ENCODE measurements at places on chromosomes 6 and 20. TPM values are rescaled to one million over a fixed set of nuclear protein-coding genes. Genes with fewer than 3 reads are reported as not detected.

The TRIM40 gene
- not detected for total RNA-seq

DNA sequence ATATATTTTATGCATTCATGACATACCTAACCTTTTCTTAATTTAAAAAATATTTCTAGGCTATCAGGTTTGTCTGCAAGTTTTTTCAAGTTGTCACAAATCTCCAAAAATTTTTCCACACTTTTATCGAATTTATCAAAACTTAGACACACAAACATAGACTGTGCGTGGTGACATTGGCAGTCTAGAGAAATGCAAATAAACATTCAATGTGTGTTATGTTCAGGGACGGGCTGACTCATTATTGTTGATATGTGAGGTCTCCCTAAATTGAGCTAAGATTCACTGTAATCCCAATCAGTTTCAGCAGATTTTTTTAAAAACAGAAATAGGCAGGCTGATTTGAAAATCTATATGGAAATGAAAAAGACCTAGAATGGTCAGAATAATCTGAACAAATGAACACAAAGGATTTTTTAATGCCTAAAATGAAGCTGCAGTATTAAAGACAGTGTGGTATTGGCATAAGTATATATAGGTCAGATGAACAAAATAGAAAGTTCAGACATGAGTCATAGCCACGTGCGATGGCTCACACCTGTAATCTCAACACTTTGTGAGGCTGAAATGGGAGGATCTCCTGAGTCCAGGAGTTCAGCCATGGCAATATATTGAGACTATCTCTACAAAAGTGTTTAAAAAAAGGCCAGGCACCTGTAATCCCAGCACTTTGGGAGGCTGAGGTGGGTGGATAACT is 19.2 kb downstream of the BLTP3A start:
- no peak overlapping the region for H3K27ac ChIP-seq
- no peaks in the 10 kb centered on the region for H3K4me1 ChIP-seq
- no peak for DNase-seq
- no peak overlapping the region for H3K4me3 ChIP-seq
- H3K36me3 ChIP-seq = no peaks in the 10 kb centered on the region

GRCh38 chr6:78400076-78400475 is 467.3 kb upstream of the IRAK1BP1 start:
- DNase-seq = no peak
- no peaks in the 10 kb centered on the region for H3K27me3 ChIP-seq
- no peak overlapping the region for H3K27ac ChIP-seq
- H3K4me1 ChIP-seq = no peaks in the 10 kb centered on the region

DNA sequence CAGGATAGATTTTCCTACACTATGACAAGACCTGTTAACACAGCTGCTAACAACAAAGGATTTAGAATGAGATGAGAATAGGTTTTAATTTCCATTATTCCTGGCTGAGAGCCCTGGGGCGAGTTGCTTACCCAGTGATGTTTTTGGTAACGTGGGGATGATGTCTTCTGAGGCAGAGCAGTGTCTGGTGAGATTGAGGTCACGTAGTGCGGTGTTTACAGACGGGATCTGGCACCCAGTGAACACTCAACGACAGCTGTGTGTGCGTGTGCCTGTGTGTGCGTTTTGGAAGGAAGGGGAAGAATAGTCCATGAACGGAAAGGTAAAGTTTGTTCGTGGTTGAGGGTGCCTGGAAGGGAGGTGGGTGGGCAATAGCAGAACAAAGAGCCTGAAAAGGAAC is 384.7 kb downstream of the C6orf118 start:
- H3K27ac ChIP-seq = no peak overlapping the region
- H3K4me3 ChIP-seq = no peak overlapping the region
- no peaks in the 10 kb centered on the region for H3K27me3 ChIP-seq

The MCM3 gene
- 43.3 TPM for total RNA-seq

DNA sequence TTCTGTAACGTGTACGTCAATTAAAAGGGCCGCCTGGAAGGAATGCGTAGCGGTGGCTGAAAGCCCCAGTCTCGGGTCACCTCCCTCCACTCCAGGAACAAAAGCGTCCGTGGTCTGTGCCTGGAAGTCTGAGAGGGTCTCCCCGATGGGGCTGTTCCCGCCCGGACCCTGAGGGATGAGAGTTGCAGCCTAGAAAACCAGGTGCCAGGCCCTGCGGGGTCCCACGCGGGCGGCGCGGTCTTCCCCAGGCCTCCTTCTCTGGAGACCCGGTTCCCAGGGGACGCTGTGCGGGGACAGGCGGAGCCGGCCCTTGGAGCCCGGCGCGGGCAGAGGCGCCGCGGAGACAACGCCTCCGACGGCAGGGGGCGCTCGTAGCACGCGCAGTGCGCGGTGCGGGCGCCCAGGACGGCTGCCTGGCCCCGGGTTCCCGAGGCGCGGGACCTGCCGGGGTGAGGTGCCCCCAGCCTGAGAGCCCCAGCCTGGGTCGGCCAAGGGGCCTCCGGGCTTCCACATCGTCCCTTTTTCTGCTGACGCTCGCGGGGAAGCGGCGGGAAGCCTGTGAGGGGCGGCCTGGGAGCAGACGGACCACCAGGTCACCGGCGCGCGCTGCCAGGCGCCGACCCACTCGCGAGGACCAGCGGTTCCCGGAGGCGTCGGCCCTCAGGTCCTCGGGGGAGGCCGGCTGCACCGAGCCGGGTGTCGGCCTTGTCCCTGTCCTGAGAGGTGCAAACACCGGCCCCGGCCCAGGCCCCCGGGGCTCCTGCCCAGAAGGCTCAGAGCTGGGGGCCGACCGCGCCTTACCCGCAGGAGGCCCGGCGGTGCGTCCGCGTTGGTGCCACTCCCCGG is 5.3 kb upstream of the FOXC1 start:
- H3K36me3 ChIP-seq = no peaks in the 10 kb centered on the region
- peak overlapping the region; percentile 50 for H3K4me3 ChIP-seq
- DNase-seq = no peak
- H3K4me1 ChIP-seq = peaks cover 7% of the 10 kb centered on the region
- peaks cover 44% of the 10 kb centered on the region for H3K27me3 ChIP-seq

DNA sequence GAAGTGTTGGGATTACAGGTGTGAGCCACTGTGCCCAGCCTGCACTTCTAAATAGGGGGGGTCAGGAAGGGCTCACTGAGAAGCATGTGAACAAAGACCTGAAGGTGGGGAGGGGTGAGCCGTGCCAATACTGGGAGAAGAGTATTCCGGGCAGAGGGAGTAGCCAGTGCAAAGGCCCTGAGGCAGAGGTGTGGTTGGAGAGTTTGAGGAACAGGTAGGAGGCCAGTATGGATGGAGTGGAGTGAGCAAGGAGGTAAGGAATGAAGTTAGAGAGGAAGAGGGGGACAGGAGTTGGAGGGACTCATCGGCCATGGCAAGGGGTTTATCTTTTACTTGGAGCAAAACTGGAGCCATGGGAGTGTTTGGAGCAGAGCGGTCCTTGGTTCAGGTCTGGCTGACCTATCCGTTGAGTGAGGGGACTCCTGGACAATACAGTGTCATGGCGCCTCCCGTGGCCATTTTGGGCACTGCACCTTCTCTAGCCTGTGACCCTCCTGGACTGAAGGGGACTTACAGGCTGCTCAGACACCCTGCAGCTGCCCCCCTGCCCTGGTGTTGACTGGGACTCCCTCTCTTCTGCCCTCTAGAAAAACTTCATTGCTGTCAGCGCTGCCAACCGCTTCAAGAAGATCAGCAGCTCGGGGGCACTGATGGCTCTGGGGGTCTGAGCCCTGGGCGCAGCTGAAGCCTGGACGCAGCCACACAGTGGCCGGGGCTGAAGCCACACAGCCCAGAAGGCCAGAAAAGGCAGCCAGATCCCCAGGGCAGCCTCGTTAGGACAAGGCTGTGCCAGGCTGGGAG is 12.1 kb downstream of the FOXS1 start:
- no peak for DNase-seq
- no peak overlapping the region for H3K4me3 ChIP-seq
- H3K27me3 ChIP-seq = no peaks in the 10 kb centered on the region
- no peaks in the 10 kb centered on the region for H3K36me3 ChIP-seq

GRCh38 chr20:3221398-3222226 is 12.3 kb downstream of the ITPA start:
- H3K27ac ChIP-seq = no peak overlapping the region
- no peak for DNase-seq
- no peak overlapping the region for H3K4me3 ChIP-seq
- H3K4me1 ChIP-seq = peaks cover 4% of the 10 kb centered on the region
- no peaks in the 10 kb centered on the region for H3K27me3 ChIP-seq
- no peaks in the 10 kb centered on the region for H3K36me3 ChIP-seq

The DBNDD2 gene
- total RNA-seq = 44.5 TPM

The OXT gene
- total RNA-seq = not detected

The HLA-DRB5 gene
- 0.32 TPM for total RNA-seq

The ZNF831 gene
- total RNA-seq = 0.48 TPM

DNA sequence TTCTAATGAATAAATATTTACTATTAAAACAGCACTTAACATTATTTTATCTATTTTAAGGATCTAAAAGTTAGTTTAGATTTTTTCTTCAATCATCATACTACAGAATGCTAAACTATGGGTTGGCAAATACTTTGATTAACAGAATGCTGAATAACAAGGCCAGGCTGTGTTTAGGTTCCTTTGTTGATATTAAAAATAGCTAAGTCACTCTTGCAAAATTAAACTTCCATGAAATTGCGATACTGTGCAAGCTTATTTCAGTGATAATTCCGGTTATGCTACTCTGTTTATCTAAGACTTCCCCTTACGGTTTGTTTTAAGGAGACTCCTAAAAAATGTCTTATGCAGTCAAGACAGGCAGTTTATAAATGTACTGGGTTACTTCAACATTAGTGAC is 2.8 kb downstream of the RNF24 start:
- no peak overlapping the region for H3K4me3 ChIP-seq
- H3K4me1 ChIP-seq = no peaks in the 10 kb centered on the region
- DNase-seq = no peak
- no peaks in the 10 kb centered on the region for H3K27me3 ChIP-seq
- no peaks in the 10 kb centered on the region for H3K36me3 ChIP-seq

- no peak for DNase-seq
- H3K4me3 ChIP-seq = no peak overlapping the region
- no peaks in the 10 kb centered on the region for H3K27me3 ChIP-seq
- no peaks in the 10 kb centered on the region for H3K4me1 ChIP-seq
Measured at GRCh38 chr6:155306958-155307357, 7.3 kb downstream of the TFB1M start.

DNA sequence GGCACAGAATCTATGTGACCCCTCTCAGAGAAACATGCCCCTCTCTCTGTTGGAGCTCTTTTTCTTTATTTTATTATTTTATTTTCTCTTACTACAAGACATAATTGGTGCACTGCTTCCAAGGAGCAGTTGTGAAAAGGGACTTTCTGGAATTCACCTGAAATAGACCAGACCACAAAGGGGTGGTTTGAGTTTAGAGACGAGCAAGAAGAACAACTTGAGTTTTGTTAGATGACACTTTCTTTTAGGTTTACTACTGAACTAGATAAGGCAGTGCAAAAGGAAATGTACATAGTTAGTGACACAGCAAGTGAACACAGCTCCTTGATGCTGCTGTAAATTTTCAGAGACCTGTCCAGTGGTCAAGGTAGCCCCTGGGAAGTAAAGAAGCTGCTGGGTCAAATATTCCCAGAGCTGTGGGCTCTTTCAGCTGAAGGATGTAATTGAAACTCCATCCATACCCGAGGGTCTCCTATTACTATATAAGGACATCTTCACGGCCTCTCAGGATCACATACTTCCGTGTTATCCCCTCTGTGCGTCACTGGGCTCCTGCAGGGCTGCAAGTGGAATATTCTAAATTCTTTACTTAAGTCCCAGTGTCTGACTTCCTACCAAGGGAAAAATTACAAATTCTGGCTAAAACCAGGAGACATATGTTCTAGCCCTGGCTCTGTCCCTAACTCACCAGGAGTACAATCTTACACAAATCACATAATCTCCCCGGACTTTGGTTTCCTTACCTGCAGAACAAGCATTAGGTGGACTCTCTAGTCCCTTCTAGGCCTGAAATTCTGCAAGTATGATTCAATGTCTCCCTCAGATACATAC is 69.1 kb upstream of the ADTRP start:
- no peak overlapping the region for H3K27ac ChIP-seq
- H3K27me3 ChIP-seq = no peaks in the 10 kb centered on the region
- H3K36me3 ChIP-seq = no peaks in the 10 kb centered on the region

DNA sequence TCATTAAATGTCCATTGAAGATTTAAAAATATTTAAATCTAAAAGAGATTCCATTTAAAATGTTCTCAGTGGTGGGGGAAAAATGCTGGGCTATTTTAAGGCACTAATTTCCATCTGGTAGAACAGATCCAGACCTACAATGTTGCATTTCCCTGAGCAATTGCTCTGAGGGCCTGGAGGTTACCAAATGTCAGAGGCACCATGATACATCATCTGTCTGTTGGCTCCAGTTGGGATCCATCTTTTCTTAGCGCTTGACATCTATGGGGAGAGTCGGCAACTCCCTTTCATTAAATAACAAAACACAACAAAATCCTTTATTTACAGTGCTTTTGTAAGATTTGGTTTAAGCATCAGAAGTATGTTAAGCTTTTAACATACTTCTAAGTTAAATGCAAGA is 224.5 kb downstream of the FOXC1 start:
- H3K4me3 ChIP-seq = no peak overlapping the region
- DNase-seq = no peak
- H3K27me3 ChIP-seq = no peaks in the 10 kb centered on the region
- H3K36me3 ChIP-seq = no peaks in the 10 kb centered on the region
- no peak overlapping the region for H3K27ac ChIP-seq

DNA sequence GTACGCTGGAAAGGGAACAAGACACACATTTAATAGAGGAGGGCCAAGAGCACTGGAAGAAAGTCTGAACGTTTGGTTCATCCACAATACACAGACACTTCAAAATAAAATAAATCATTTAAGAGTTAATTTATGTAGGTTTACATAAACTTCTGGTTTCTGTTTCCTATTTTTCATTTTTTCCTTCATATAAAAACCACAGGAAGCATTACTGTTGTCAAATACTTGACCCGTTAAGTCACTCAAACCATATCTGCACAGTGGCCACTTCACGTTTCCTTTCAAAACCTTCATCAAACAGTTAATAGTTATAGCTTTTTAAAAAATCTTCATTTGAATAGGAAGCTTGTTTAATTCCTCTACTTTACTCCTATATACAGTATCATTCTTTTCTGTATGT is 257.6 kb upstream of the THEMIS start:
- no peaks in the 10 kb centered on the region for H3K4me1 ChIP-seq
- H3K4me3 ChIP-seq = no peak overlapping the region
- no peak overlapping the region for H3K27ac ChIP-seq
- no peaks in the 10 kb centered on the region for H3K36me3 ChIP-seq
- no peak for DNase-seq

DNA sequence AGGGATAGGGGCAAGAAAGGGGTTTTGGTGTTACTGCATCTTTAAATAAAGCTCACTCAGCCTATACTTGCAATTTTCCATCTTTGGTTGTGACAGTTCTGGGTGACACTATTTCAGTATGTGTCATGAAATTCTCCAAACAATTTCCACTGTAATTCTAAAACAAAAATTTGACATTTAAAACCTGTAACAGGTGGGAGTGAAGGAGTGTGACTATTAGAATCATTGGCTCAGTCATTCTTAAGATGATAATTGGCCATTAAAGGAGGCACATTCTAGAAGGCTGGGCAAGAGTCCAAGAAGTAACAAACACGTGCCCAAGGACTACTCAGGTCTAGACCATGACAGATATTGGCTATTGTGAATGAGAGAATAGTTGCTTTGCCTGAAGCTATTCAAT is 153.3 kb upstream of the ARG1 start:
- H3K4me3 ChIP-seq = no peak overlapping the region
- H3K27me3 ChIP-seq = no peaks in the 10 kb centered on the region
- DNase-seq = no peak
- H3K27ac ChIP-seq = no peak overlapping the region
- no peaks in the 10 kb centered on the region for H3K4me1 ChIP-seq
- no peaks in the 10 kb centered on the region for H3K36me3 ChIP-seq
